ENCODE measurements at places on chromosomes 2 and 18. TPM values are rescaled to one million over a fixed set of nuclear protein-coding genes. Genes with fewer than 3 reads are reported as not detected.

DNA sequence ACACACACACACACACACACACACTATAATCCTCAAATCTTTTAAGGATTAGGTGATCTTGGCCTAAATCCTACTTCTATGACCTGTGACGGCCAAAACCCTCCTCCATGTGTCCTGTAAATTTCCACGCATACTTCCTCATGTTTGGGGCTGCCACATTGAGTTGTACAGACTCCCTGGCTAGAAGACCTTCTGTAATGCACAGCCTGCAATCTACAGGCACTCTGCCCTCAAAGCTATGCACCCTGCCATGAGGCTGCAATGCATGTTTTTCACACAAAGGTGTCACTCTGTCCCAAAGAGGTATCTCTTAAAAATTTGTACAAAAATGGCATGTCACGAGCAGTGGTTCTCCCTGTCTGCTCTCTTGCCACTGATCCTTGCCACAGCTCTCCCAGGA is 26.4 kb upstream of the B4GALT6 start:
- no peak for DNase-seq

DNA sequence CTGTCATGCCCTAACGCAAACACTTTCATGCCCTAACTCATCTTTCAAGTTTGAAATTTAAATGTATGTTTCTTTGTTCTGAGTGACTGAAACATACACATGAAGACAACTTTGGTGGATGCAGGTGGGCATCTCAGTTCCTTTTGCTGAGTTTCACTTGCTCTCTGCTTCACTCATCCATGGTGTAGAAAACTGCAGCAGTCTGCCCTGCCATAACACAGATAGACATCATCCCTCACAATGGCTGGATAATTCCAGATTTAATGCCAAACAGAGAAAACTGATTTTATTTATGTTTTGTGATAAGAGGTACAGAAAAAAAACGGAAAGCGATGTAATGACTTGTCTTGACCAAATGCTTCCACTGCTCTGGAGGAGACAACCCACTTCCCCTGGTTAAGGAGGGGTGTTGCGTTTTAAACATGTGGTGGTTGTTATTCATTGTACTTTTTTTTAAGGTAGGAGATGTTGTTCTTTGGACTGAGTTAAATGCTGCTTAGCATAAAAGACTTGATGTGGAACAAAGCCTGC is 70.4 kb downstream of the RHBDD1 start:
- DNase-seq: peak; percentile 37

The HOXD8 gene
- not detected for polyA plus RNA-seq

The GALR1 gene
- polyA plus RNA-seq: not detected

DNA sequence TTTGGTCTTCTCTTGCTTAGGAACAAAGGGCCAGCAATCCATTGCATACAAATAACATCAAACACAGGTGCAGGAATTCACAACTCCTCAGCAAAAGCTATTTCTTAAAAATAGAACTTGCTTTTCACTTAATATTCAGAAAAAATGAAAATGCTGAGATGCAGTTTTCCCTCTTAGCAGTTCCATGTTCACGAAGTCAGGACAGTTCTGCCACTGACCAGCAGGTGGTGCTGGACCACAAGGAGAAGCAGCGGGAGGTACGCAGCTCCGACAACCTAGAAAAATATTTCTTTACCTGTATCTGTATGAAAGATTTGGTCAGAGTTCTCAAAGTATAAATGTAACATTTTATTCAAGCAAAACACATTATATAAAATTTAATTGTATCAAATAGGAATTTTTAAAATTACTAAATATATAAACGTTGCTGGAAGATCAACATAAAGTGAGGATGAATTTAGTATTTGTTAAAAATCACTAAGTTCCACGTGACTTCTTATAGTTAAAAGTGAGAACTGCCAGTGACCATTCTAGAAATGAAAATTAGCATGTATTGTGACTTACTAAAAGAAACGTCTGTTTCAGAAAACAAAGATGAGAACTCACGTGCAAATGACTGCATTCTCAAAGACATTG is 48.8 kb downstream of the ADNP2 start:
- peak; percentile 37 for DNase-seq

DNA sequence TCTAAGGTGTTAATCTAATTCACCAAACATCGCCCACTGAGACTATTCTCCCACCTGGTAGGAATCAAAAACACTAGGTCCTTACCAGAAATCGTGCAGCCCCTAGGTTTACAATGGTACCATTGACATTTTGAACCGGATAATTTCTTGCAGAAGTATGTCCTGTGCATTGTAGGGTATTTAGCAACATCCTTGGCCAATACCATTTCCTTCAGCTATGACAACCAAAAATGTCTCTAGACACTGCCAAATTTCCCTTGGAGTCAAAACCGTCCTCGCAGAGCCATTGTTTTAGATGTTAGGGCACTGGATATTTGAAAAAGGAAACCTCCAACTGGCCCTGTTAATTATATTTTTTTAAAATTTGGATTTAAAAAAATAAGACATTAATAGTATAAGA is 3.8 kb downstream of the VPS54 start:
- no peak for DNase-seq

DNA sequence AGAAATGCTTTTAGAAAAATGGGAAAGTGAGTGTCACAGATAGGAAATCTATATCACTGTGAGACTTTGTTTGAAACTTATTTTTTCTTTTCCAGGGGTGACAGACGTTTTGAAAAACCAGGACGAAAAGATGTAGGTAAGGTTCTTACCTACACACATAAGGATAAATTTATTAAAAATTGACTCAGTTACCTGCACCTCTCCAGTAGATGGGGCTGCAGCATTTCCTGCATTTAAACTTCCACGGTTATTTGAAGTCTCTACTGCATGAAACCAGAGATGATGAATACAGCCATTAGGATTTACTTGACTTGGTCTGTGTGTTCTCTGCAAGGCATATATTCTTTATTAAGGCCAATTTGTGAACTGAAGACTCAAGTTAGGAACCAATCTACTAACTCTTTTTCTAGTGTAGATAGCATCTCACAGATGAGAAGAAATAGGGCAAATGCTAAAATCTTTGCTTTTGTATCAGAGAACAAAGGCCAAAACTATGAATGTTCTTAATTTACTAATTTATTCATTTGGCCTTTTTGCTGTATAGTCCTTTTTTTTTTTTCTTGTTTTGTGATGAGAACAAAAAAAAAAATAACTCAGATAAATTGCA is 15.0 kb downstream of the KCNJ13 start:
- DNase-seq: peak; percentile 9

The GGCX gene
- 31.7 TPM for polyA plus RNA-seq

GRCh38 chr2:65354773-65355172 is 77.6 kb downstream of the SPRED2 start:
- DNase-seq: no peak

The PLEKHH2 gene
- polyA plus RNA-seq: not detected

The TCF23 gene
- polyA plus RNA-seq: not detected

GRCh38 chr2:23378496-23378895 is 6.5 kb upstream of the KLHL29 start:
- no peak for DNase-seq

DNA sequence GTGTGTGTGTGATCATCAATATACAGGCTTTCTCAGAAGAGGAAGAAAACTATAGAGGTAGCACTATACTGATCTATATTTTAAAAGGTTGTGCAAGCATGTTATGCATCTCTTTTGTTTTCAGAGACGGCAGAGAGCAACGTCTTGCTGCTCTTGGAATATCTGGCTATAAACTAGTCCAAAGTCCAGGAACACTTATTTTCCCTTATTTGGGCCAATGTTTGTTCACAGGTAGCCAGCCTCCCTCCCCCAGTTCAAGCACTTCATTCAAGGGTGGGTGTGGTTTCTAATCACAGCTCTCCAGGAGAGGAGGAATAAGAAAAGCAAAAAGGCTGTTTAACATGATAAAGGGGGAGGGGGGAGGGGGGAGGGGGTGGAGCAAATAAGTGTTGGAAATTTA is 4.2 kb downstream of the FZD5 start:
- DNase-seq: no peak

- no peak for DNase-seq
Observed at GRCh38 chr2:26650713-26651469, 9.7 kb upstream of the CIB4 start.

GRCh38 chr18:73283032-73283431 is 415.2 kb upstream of the NETO1 start:
- DNase-seq: no peak

The FBXO11 gene
- polyA plus RNA-seq: 7.5 TPM

- no peak for DNase-seq
Observed at GRCh38 chr2:222248256-222248655, 50.5 kb downstream of the PAX3 start.

The CGREF1 gene
- polyA plus RNA-seq: not detected

DNA sequence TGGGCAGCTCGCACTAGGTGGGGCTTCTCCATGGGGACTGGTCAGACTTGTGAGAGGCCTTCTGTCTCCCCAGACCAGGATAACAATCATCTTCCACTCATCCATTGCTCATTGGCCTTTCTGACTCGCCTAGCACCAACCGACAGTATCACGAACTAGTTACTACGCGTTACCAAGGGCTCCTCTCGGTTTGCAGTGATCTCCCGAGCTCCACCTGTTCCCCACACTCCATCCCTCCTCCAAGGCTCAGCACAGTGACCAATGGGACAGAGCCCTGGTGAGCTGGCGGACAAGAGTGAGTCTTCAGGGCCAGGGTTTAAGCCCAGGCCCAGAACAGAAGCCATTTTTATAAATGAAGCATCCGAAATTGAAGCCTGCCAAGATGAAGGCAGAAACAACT is 42.8 kb upstream of the SMAD7 start:
- DNase-seq: no peak

- no peak for DNase-seq
Observed at GRCh38 chr2:102107741-102108070, 34.8 kb upstream of the IL1R1 start.

- DNase-seq: no peak
Observed at GRCh38 chr2:99867770-99868169, 274.6 kb downstream of the AFF3 start.

- DNase-seq: no peak
Observed at GRCh38 chr2:65378290-65378689, 54.1 kb downstream of the SPRED2 start.

DNA sequence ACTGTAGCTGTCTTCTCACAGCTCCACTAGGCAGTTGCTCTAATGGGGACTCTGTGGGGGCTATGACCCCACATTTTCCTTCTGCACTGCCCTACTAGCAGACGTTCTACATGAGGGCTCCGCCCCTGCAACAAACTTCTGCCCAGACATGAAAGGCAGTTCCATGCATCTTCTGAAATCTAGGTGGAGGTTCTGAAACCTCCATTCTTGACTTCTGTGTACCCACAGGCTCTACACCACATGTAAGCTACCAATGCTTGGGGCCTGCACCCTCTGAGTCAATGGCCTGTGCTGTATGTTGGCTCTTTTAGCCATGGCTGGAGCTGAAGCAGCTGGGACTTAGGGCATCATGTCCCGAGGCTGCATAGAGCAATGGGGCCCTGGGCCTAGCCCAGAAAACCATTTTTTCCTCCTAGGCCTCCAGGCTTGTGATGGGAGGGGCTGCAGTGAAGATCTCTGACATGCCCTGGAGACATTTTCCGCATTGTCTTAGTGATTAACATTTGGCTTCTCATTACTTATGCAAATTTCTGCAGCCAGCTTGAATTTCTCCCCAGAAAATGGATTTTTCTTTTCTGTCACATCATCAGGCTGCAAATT is 123.0 kb downstream of the MYCN start:
- no peak for DNase-seq

DNA sequence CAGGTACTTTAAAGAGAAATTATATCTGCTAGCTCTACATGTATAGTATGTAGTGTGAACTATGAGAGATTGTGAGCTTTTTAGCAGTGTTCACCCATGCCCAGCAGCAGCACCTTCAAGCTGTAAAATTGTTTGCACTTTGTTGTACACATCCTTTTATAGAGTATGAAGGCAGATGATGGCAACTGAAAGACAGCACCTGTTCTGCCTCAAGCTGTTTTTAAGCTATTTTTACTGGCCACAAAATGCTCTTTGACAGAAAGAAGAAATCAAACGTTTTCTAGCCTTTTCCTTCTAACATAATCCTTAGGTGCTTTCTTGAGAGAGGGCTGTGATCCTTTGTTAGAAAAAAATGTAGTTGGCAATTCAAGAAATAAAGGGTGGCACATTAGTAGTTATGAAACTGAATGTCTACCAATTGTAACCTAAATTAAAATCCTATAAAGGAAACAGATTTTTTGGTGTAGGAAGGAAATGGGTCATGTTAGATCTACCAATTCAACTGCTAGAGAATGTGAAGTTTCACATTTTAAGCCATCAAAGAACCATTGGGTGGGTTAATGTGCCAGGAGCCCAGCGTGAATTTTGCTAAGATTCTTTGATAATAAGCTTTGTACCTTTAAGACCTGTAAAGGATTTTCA is 59.5 kb downstream of the R3HDM1 start:
- no peak for DNase-seq

DNA sequence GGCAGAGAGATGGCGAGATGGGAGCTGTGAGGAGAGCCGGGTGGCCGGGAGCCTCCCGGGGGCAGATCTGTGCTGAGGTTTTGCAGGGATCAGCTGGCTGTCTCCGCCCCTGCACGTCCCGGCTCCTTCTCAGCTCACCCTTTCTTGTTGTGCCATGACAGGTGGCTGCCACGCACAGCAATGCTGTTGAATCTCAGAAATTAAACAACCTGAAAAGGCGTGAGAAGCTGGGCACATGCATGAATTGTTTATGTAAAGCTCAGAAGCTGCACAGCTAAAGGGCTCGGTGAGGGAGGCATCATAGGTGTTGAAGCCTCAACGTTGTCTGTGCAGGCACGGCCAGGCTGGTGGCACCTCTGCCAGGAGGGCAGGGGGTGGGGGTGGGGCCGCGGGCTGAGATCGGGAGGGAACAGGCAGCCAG is 858 bp upstream of the RTP5 start:
- DNase-seq: peak; percentile 76

The MOB4 gene
- polyA plus RNA-seq: 56.0 TPM

- DNase-seq: peak; percentile 14
Observed at GRCh38 chr2:143148757-143149156, 19.5 kb downstream of the ARHGAP15 start.

GRCh38 chr18:21997207-21998143 is 171.9 kb upstream of the GATA6 start:
- DNase-seq: peak; percentile 47

DNA sequence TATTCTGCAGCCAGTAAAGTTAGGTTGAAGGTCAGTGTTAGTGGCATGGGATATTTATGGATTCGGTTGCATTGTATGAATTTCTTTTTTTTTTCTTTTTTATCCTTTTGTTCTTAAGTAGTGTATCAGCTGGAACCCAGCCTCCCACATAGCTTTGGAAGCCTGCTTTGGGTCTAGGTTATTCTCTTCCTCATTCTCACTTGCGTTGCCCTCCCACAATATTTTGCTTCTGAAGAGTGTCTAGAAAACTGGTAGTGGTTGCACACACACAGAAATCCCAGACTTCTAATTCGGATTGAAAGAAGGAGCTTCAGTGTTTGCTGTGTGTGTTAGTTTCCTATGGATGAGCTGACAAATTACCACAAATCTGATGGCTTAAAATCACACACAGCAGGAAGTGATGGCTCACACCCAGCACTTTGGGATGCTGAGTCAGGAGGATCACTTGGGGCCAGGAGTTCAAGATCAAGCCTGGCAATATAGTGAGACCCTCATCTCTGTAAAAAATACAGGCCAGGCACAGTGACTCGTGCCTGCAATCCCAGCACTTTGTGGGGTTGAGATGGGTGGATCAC is 104.8 kb downstream of the ARL4C start:
- DNase-seq: no peak
